ENCODE measurements at places on chromosomes 2 and 18. TPM values are rescaled to one million over a fixed set of nuclear protein-coding genes. Genes with fewer than 3 reads are reported as not detected.

Gene SH3BP4
- 8.4 TPM for total RNA-seq

Gene GPBAR1
- total RNA-seq, result 0.25 TPM

Gene STAT4
- total RNA-seq, result 3.0 TPM

Gene PJVK
- 4.2 TPM for total RNA-seq

Gene VWA3B
- 0.98 TPM for total RNA-seq

Gene YPEL5
- 90.2 TPM for total RNA-seq

Gene MYCN
- 47.5 TPM for total RNA-seq

Gene PROKR1
- 0.25 TPM for total RNA-seq

Gene ZDBF2
- total RNA-seq, result 24.6 TPM

Gene KCNE4
- 2.5 TPM for total RNA-seq

Gene POTEC
- total RNA-seq, result not detected

Gene EVA1A
- 0.98 TPM for total RNA-seq

Gene TDRD15
- not detected for total RNA-seq

Gene GPR35
- total RNA-seq, result 0.98 TPM

Gene ZNF638
- total RNA-seq, result 233 TPM

Gene TXNDC2
- total RNA-seq, result under 0.01 TPM

Gene REL
- 4.9 TPM for total RNA-seq

Gene TSPYL6
- under 0.01 TPM for total RNA-seq

Gene FAM168B
- total RNA-seq, result 107 TPM

Gene TBR1
- total RNA-seq, result 95.6 TPM

Gene KCNIP3
- 3.0 TPM for total RNA-seq

Gene NT5C1B
- total RNA-seq, result not detected

Gene CHRNG
- total RNA-seq, result not detected

Gene RAB6C
- total RNA-seq, result 0.98 TPM

Gene GREB1
- 3.0 TPM for total RNA-seq

Gene ZNF521
- 12.5 TPM for total RNA-seq

Gene ANKMY1
- total RNA-seq, result 7.1 TPM

Gene ZNF804A
- total RNA-seq, result 18.4 TPM

Gene YWHAQ
- total RNA-seq, result 517 TPM

Gene KRTCAP3
- total RNA-seq, result 0.25 TPM

Gene CNTNAP5
- 26.6 TPM for total RNA-seq

Gene ERICH2
- not detected for total RNA-seq

Gene ZNF532
- 184 TPM for total RNA-seq

Data from temporal lobe (tissue), 4 donors.